NCI-H1048 (cell line): ENCODE measurements at places on chromosomes 3 and 15.

GRCh38 chr15:91216000-91216399, 115.9 kb downstream of the SV2B start:
- DNase-seq: no peak

DNA sequence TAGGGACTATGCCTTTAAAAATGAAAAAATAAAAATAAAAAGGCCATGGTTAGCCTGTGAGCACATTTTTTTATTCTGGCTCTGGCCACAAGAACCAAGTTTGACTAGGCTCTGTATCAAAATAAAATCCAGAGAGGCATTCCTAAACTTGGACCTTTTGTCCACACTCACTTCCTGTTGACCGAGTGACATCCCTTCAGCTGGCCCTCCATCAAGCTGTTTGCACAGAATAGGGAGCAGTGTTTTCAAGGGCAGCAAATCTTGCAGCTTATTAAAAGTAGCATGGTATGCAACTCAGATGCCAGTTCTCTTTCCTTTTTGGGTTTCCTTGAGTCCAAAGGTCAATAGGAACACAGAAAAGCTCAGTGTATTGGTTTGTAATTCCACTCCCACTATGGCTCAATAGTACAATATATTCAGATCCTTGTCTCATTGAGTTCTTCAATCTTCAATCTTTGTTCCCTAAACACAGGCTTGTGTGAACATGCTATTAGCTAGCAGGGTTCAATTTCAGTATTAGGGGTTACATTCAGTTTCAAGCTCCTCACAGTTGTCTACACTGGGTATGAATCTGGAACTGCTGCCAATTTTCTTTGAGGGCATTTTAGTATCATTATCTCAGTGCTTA, 244.5 kb downstream of the RBMS3 start:
- DNase-seq: no peak

GRCh38 chr3:108414007-108414406, 96.4 kb downstream of the MYH15 start:
- no peak for DNase-seq

DNA sequence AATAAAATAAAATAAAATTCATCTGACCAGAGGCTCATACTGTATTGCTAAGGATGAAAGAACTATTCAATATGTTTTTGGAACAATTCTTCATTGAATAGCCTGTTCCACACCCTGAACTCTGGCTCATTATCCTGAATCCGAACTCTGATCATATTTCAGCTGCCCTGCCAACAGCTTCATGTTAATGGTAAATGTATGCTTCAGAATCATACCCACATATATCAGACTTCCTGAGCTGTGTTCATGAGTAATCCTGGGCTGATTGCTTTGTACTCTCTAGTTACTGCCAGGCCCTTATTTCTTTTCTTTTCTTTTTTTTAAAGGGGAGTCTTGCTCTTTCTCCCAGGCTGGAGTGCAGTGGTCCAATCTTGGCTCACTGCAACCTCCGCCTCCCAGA, 11.8 kb downstream of the INO80 start:
- no peak for DNase-seq

DNA sequence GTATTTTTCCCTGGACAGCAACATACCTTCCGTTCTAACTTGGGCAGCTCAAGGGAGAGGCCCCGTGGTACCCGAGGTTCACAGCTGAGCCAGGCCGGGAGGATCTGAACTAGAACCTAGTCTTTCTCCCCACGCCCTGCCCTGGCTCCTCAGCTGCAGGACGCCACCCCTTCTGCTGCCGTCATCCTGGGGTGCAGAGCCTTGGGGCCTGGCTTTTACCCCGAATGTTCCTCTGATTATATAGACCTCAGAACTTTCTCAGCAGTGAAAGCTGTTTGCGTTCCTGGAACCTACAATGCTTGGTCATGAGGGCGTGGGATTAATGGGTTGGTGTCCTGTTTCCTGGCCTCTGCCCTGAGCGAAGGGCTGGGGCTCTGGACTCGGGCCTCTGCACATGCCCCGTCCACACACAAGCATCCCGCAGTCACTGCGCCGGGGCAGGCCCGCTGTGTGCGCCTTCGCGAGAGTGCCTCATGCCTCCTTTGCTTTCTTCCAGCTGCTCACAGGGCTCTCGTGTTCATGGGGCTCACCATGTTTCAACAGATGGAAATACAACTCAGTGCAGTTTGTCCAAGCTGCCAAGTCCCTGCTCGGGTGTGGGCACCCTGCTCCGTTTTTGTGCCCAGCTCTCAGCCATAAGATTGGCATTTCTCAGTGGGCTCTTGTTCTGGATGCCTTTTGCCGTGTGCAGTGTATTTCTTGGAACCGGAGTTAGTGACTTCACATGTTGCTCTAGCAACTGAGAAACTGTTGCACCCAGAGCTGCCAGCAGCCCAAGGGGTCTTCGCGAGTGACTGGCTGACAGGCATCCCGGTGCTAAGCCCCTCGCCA, 20.4 kb downstream of the SYNM start:
- no peak for DNase-seq

- no peak for DNase-seq
These were observed 59.2 kb downstream of the CDIN1 start for GRCh38 chr15:36638671-36639070.

- DNase-seq: no peak
These were observed 100.9 kb downstream of the PGPEP1L start for GRCh38 chr15:98906712-98907083.

GRCh38 chr15:82021992-82022391, 23.8 kb downstream of the MEX3B start:
- no peak for DNase-seq

GRCh38 chr15:99440551-99441443, 125.0 kb upstream of the MEF2A start:
- no peak for DNase-seq

DNA sequence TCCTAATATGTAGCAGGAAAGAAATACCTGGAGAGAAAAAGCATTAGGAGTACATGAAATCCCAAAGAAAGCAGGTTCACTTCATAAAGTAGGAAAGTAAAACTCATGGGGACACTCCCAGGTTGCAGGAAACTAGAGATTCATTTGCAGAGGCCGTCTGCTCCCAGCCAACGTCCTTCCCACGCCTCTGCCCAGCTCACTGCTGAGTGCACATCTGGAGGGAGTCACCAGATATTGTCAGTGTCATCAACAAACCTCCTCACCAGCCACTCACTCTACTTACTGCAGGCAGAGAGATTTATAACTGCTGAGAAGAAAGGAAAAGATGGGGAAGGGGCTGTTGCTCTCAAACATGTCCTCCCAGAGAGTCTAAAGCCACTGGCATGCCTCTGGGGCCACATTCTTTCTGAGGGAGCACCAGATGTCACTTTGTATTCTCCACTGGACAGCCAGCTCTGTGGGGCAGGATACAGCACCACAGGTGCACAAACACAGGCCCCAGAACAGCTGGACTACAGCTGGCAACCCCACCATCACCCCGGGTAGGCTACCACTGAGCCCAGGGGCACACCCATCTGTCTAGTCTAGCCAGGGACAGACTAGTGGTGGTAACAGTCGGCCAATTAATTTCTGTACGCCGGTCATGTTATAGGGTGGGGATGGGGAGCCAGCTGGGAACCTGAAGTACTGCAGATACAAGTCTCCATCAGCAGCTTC, 64.5 kb downstream of the NPTN start:
- no peak for DNase-seq

DNA sequence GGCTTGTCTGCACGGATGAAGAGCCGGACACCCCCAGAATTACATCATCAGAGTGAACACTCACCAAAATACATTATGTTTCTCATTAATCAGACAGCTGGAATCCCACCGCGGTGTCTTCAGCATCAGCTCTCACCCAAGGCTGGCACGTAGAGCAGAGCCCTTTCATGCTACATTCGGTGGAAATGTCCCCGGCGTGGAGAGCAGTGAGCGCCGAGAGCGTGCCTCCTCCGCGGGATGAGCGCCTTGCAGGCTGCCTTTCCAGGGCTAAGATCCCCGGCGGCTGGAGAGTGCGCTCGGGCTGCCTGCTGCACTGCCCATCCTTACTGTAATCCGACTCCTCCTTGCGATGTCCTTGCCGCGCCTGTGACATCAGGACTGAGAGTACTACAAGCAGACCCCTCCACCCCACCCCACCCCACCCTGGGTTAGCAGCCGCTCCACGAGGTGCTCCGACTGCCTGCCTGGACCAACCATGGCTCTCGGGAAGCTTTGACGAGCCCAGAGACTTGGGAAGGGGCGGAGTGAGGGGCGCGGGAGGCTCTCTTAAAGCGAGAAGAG, at the start of gene ZNF385D:
TSS of gene ZNF385D (minus strand) at position 380 of the 561 bp plus-strand sequence. CDS start at position 86, 294 bp downstream.
- no peak for DNase-seq
